ENCODE measurements at places on chromosomes 6 and 20.

DNA sequence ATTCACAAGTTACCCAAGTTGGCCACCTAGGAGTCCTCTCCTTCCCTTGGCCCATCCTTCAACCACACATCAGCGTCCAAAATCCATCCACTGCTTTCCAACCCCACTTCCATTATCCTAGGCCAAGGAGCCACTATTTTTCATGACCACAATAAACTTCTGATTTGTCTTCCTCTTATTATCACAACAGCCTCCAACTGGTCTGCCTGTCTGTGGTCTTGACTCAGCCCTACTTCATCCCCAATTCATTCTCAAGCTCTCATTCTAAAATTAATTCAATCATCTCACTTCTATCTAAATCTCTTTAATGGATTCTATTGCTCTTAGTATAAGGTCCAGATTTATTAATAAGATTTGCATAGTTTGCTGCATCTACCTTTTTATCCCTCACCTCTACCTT lies 189.0 kb upstream of the PRDM1 start:
- no peak for DNase-seq

GRCh38 chr6:144912474-144912873 lies 627.3 kb downstream of the UTRN start:
- peak; percentile 86 for DNase-seq

- peak; percentile 86 for DNase-seq
Measured at GRCh38 chr6:1820165-1820564, 210.4 kb downstream of the FOXC1 start.

DNA sequence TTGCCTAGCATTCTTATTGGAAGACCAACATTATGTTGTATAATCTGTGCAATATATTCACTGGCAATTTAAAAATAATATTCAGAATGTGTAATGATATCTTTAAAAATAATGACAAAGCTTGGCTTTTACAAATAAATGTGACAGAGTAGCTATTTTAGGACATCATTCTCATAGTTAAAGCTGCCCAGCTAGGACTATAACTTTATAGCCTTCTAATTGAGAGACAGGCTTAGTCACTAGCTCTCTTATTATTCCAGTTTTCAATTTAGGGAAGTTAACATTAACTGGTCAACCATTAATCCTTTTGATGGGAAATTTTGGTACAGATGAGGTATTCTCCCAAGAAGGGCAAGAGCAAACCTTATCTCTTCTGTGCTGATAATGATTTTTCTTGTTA lies 197.3 kb downstream of the CLVS2 start:
- DNase-seq: no peak

- DNase-seq: no peak
Measured at GRCh38 chr20:46154796-46155195, 36.7 kb downstream of the CD40 start.

Measured in AG10803 (cell line).